ENCODE measurements at places on chromosomes 3 and 15.

DNA sequence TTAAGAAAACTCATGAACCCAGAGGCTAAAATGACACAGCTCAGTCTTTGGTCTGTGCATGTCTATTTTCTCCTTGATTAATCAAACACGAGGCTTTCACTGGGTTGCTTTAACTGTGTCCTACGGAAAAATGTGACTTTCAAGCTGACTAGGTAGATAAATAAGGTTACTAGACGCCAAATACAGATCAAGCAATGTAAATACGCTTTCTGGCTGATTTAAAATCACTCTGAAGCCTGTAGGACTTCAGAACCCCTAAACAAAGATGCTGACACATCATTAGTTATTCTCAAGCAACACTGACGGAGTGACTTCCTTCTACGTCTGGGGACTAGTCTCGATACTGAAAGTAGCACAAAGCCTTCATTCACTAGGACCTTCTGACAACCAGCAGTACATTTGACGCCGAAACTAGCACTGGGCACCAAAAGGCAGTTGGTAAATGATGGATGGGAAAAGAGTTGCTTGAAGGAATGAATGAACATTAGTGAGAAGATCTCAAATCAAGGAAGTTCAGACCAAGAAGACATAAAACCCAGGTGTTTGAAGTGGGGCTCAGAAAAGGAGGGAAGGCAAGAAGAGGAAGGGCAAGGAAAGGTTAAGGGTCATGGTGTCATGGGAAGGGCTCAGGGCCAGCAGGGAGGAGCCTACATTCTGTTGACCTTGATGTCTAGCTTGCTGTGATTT is 67.1 kb upstream of the CDV3 start:
- no peak for DNase-seq

GRCh38 chr15:81221449-81221848 is 24.8 kb downstream of the IL16 start:
- no peak for DNase-seq

DNA sequence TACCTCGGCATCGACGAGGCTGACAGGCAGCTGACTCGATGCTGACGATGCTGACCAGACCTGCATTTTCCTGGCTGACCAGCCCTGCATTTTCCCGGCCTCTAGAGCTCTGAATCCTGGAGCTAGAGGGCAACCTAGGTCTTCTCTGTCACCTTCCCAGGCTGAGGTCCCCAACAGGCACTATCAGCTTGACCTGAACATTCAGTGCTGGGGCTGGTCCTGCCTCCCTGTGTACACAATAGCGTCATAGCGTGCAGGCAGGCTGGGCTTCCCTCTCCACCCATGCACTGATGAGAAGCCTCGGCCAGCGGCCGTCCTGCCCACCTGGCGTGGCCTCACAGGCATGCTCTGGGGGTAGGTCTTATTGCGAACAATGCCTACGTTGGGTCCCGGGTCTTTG is 62.3 kb upstream of the SNRPA1 start:
- DNase-seq: no peak

DNA sequence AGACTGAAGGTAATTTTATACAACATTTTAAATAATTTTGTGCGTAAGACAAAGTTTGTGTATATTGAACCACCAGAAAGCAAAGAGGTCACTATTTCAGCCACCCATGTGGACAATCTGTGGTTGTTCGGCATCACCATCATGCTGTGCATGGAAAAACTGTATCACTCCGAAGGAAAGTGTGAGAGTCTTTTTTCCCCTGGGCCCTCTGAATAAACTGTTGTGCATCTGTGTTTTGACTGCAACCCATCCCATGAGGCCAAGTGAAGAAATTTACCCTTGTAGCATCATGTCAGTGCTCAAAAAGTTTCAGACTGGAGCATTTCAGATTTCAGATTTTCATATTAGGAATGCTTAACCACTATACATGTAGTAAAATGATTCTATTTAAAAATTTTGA is 85.3 kb downstream of the IMPG2 start:
- DNase-seq: no peak

- no peak for DNase-seq
Observed at GRCh38 chr3:98602078-98602678, 8.8 kb upstream of the CPOX start.

DNA sequence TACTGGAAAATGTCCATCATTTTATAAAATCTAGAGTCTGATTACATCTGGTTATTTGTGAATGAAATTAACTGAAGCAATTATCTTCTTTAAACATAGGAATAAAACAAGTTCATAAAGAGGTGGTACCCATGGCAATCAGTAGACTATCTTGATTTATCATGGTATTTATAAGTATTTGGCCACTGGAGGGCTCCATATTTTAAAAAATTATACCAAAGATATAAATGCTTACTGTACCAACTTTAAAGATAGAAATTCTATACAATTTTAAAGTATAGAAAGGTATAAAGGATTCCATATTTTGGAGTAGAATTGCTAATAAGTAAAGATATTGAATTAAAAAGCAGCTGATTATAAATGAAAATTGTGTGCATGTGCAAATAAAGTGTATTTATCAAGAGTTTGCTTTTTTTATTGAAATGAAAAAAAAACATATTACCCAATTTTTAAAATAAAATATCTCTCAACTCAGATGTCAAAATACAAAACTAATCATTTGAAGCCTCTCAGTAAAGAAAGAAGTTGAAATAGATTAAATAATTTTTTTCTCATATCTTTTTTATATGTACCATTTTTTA is 105.3 kb downstream of the BBX start:
- DNase-seq: no peak

- no peak for DNase-seq
Observed at GRCh38 chr3:106728315-106729098, 648.7 kb upstream of the CCDC54 start.

GRCh38 chr15:41490355-41490754 is 3.3 kb upstream of the ITPKA start:
- DNase-seq: no peak

DNA sequence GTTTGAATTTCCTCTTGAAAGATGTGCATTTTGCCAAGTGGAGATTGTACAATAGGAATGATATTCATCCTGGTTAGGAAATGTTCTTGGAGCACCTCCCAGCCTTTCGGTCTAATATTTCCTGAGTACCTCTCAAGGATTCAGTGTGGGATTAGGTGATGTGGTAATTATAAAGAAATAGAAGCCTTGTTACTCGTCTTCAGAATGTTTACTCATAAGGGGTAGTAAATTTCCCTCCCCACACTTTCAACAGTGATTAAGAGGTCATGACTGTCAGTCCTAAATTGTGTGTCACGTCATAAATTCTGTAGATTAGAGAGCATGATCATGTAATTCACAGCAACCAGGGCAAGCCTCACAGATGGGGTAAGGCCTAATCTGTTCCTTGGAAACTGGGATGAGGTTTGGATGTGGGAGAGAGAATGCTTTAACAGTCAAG is 633.1 kb upstream of the TBL1XR1 start:
- no peak for DNase-seq

- no peak for DNase-seq
Observed at GRCh38 chr3:187838016-187838540, 92.8 kb upstream of the BCL6 start.

- DNase-seq: no peak
Observed at GRCh38 chr3:172647823-172648222, 63.0 kb downstream of the NCEH1 start.

GRCh38 chr3:13274551-13275332 is 145.4 kb downstream of the NUP210 start:
- no peak for DNase-seq

DNA sequence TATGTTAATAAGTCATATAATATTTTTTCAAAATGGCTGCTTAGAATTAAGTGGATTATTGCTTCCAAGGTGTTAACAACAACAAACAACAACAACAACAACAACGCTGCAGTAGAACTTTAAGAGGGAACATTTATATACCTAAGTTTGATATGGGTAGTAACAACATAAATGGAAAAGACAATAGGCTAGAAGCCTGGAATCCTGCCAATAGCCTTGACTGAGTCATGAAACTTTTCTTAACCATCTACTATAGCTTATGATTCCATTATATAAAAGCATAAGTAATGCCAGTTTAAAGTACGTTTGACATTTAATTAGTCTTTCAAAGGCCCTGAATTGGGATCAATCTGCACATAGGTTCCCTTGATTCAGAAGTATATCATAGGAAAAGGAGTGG is 31.2 kb downstream of the SATB1 start:
- no peak for DNase-seq

DNA sequence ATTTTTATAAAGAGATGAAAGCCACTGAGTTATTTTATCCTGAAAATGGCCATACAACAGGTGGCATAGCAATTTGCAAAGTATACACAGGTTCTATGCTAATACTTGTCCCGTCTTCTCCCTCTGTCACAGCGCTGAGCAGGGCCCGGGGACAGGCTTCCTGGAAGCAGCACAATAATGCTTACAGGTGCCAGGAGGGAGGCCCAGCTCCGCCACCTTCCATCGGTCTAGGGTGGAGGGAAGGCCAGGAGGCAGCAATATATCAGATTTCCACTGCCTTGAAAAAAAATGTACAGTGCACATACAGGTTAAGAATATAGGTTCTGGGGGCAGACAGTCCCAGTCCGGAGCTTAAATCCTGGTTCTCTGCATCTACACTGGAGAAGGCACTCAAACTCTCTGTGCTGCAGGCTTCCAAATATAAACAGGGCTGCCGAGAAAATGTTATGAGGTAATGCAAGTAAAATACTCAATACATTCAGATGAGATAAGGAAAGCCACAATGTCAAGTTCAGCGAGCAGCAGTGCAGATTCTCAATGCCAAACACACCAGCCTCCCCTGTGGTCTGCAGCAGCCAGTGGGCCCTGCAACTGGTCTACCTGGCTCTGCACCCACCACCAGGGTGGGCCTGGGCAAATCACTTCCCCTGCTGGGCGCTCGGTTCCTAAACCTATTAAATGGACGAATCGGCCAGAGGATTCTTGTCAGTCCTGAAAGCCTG is 189.6 kb downstream of the XXYLT1 start:
- DNase-seq: no peak

DNA sequence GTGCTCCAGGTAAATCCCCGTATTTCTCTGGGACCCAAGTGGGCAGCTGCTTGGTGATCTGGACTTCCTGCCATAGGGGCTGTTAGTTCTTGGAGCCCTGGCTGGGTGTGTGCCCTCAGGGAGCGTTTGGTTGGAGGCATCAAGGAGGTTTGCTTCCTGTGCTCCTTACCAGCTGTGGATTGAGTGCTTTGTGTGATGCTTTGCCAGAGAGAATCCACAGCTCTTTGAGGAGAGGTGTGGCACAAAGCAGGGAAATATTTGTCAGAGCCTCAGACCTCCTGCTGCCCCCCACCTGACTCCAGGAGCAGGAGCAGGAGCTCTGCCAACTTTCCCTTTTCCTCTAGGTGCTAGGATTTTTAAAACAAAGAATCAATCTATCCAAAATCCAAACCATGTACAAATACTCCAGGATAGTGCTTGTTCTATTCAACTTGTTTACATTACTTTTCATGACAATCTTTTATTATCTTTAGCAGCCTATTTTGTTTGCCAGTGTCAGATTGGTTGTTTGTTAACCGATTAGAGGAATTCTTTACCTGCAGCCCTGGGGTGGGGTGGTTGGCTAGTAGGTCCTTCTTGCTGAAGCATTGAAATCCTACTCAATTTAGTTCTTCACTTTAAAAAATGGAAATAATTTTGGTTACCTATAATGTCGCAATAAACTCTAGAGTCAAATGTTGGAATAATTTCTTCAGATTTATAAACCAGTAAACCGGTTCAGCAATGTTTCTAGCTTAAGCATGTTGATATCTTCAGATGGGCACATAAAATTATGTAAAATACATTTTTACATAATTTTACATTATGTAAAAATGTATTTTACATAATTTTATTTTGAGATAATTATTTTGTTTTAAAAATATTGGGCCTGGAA is 2.5 kb downstream of the CTDSPL start:
- DNase-seq: no peak

GRCh38 chr3:191068946-191069813 is 129.9 kb upstream of the OSTN start:
- no peak for DNase-seq

- DNase-seq: no peak
Observed at GRCh38 chr15:89129816-89130134, 41.5 kb downstream of the ABHD2 start.

DNA sequence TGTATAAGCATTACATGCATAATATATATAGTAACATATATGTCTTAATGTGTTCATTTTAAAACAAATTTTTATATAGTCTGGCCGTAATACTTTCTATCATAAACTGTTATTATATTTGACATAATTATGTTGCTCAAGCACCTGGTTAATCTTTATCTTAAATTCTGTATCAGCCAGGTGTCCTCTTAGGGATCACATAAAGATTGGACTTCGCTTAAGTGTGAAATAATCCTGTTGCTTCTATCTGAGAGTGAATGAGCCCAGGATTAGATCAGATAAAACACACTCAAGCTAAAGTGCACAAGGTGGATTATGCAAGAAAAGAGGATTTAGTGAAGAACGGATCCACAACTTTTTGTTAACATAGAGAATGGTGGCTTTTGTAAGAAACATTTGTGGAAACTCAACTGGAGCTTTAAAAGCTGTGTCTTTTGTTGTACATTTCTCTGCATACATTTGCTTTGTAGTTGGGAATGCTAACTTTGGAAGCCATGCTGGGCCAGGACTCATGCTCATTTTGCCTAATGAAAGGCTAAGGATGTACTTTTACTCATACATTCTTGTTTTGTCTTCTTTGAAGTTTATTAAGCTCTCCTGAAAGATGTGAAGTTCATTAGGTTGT is 437.8 kb downstream of the ZIC1 start:
- DNase-seq: no peak

DNA sequence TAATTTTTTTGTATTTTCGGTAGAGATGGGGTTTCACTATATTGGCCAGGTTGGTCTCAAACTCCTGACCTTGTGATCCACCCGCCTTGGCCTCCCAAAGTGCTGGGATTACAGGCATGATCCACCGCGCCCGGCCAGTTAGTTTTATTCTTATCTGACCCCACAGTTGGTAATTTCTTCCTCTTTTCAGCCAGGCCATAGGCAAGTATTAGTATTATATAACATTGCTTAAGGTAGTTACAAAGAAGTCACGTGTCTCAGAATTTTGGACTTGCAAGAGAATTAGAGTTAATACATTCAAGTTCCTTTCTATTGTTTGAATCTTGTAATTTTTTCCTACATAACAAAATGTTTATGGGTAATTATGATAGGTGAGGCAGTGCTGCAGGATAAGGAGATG is 334.8 kb downstream of the LPP start:
- DNase-seq: no peak

GRCh38 chr15:60414016-60414682 is 16.4 kb upstream of the ANXA2 start:
- DNase-seq: no peak

DNA sequence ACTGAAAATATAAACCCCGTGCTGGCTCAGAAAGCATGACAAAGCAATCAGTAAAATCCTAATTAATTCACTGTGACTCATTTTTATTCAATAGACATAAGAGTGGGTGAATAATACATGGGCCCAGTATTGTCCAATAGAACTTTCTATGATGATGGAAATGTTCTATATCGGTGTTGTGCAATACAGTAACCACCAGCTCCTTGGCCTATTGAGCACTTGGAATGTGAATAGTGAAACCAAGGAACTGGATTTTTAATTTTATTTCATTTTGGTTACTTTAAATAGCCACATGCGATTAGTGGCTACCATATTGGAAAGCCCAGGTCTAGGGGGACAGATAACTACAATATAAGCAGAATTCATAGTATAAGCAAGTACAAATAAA is 69.8 kb upstream of the PPP2R3A start:
- no peak for DNase-seq

GRCh38 chr15:69573815-69574475 is 121.3 kb downstream of the RPLP1 start:
- DNase-seq: no peak

GRCh38 chr15:60589728-60590127 is 110.8 kb upstream of the ICE2 start:
- no peak for DNase-seq

All from coronary artery (tissue), 2 donors.